Hematopoietic multipotent progenitor cell treated with erythropoietin and hydrocortisone succinate and interleukin-3 and kit ligand, for 17 days (in vitro differentiated cells): ENCODE measurements at places on chromosomes 16 and 17.

DNA sequence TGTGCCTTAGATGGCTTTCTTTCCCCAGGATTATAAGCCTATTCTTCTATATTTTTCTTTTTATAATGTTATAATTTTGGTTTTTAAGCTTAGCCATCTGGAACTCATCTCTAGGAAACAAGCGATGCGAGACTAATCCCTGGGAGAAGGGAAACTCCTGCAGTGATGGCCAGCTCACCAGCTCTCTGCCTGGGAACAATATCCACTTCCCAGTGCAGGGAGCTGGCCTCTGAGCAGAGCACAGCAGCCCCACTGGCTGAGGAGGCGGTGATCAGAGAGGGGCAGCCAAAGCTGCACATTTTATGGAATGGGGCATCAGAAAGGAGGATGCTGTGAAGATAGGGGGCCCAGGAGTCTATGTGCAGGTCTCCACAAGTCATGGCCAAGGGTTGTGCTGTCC lies 183.3 kb downstream of the LGALS9B start:
- DNase-seq, result no peak

DNA sequence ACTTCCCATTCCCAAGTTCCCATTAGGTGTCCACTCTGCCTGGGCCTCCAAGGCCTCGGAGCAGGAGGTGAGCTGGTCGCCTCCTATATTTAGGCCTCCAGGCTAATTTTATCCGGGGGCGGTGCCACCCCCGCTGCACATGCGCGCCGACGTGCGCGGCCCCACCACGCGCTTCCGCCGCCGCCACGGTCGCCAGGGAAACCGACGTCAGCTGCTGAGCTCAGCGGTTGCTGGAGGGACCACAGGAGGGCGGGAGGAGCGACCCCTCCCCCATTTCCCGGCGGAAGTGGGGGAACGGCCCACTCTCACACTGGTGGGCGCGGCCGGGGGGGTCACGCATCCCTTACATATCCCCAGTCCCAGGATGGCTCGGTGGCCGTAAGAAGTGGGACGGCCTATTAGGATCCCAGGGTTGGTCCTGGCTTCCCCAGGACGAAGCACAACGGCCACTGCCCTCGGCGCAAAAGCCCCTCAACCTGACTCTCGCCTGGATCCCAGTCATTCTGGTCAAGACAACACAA lies 1.0 kb downstream of the PER1 start:
- DNase-seq, result peak; percentile 67

GRCh38 chr17:82592289-82592766 lies 55.9 kb downstream of the WDR45B start:
- DNase-seq, result no peak

- no peak for DNase-seq
Observed at GRCh38 chr16:46730801-46731690, 17.1 kb downstream of the MYLK3 start.

DNA sequence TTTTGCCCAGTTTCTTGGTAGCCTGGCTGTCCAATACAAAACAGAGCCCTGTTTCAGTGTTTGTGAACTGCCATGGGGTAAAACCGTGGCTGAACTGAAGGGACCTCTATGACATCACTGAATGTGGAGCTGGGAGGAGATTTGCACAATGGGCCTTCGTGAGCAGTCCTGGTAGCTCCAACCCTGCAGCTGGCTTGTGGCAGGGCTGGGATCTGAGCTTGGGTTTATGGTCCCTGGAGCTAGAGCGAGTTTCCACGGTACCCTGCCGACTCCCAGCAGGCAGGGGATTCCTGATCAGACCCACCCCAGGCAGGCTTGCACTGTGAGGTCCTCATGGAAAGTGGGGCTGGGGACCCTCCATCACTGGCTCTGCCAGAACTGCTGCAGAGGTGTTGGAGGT lies 247.0 kb downstream of the GSG1L start:
- no peak for DNase-seq

DNA sequence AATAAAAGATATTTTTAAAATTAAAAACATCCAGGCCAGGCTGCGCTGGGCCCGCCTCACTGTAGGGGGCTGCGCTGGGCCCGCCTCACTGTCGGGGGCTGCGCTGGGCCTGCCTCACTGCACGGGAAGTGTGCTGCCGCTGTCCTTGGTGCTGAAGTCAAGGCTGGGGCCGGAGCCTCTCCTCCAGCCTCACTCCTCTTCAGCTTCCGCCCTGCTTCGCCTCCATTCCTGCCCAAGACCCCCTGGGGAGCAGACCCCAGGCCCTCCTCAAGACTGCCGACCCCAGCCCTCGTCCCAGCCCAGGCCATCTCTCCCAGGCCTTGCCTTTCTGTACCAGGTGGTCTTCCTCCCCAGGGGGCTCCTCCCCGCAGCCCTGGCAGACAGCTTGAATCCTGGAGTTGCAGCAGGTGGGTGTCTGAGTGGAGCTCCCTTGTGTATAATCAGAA lies 26.2 kb downstream of the ENDOV start:
- DNase-seq, result no peak

GRCh38 chr17:57130708-57131461 lies 45.8 kb downstream of the AKAP1 start:
- DNase-seq, result peak; percentile 78

- DNase-seq, result no peak
Observed at GRCh38 chr16:74104022-74104421, 192.6 kb upstream of the PSMD7 start.

DNA sequence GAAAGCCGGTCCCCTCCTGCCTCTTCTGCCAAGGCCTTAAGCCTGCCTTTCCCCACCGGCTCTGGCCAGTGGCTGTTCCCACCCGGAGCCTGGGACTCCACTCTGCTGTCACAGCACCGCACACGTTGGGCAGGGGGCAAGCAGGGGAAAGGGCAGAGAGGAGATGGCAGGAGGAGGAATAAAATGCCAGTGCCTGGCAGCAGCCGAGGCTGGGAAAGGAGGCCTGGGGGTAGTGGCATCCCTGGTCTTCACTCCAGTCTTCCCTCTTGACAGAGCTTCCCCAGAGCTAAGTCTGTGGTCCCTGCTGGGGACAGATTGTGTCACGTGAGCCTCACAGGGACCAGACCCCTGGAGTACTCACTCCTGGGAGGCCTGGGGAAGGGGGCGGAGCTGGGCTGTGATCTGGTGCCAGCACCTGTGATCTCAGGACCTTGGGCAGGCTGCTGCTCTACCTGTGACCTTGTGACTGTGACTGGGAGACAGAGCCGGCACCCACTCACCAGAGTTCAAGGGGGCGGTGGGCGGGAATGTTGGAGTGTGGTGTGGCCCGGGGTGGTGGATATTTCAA lies 97.2 kb upstream of the GSE1 start:
- DNase-seq, result no peak

- DNase-seq, result no peak
Observed at GRCh38 chr17:75521951-75522727, 3.4 kb upstream of the LLGL2 start.

DNA sequence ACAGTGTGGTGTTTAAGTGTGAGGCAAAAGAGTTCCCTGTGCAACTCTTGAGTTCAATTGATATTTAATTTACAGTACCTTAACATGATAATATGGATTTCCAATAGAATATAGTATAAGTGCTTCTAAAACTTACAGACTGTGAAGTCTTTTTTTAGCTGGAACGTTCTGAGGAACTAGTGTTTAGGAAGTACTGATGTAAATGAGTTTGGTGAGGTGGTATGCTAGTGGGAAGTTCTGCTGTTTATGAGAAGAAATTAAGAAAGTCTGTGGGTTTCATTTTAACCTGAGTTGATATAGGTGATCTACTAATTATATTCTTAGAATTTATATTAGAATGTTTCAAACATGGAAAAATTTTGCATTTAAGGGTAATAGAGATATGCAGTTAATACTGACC lies 32.0 kb downstream of the PTRH2 start:
- DNase-seq, result no peak

DNA sequence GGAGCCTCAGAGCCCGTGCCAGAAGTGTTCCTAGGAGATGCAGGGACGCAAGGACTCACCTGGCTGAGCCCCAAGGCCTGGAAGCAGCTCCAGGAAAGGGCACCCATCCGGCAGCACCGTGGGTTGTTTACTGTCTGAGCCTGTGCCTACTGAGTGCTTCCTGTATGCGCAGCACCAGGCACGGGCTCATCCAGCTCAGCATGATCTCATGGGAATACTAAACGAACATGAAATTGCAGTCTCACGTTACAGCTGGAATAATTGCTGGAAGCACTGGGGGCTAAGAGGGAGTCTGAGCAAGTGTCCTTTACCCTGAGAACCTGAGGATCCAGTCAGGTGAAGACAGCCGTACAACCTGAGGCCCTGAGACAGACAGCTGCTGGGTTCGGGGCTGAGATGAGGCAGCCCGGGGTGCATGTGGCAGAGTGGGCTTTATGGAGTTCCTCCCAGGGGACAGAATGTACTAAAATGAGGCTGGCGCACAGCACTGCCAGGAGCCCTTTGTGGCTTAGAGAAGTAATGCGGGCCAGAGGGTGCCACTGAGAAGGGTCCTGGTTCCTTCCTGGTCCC lies 5.4 kb downstream of the CTRL start:
- no peak for DNase-seq

DNA sequence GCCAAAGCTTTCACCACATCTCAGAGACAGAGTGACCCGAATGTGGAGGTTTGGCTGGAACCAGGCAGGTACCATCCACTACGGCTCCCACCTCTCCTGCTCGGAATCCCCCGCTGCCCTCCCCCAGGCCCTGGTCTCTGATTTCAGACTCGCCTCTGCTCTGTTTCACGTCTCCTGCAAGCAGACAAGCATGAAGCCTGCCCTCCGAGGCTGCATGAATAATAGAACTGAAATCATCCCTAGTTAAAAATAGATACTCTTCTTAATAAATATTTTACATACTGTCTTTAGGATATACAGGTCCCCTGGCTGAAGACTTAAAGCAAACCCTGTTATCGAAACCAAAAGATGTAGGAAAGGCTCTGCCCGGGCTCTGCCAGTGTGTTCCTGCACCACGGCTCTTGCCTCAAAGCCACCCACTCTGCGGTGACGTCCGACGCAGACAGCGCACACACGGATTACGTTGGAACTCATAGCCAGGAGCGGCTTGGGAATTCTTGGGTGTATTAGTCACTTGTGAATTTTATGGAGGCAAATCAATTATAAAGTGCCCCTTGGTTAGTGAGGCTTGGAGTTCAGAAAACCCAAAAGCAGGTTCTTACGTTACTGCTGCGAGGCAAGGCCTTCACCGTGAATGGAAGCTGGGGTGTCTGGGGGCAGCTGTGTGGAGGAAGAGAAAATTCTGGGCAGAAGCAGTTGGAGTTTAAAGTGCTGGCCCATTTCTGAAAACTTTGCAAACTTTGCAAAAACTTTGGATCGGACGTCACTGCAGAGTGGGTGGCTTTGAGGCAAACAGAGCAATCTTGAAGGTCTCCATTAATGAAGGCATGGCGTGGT lies 25.6 kb upstream of the NPTX1 start:
- DNase-seq, result no peak
